ENCODE measurements at places on chromosomes 2 and 18. TPM values are rescaled to one million over a fixed set of nuclear protein-coding genes. Genes with fewer than 3 reads are reported as not detected.

Gene CIDEA
- 3.0 TPM for polyA plus RNA-seq

Gene WIPF1
- 0.16 TPM for polyA plus RNA-seq

Gene FAP
- polyA plus RNA-seq: 8.5 TPM

Gene MROH2A
- 0.17 TPM for polyA plus RNA-seq

Gene STAT4
- 1.6 TPM for polyA plus RNA-seq

Gene ABCG5
- polyA plus RNA-seq: not detected

Gene POLR1A
- polyA plus RNA-seq: 10.1 TPM

Gene TUBA3E
- not detected for polyA plus RNA-seq

Gene GAD1
- 4.5 TPM for polyA plus RNA-seq

GRCh38 chr2:65481961-65482360, 49.6 kb upstream of the SPRED2 start:
- DNase-seq: no peak
- H3K4me3 ChIP-seq: no peak overlapping the region
- no peaks in the 10 kb centered on the region for H3K4me1 ChIP-seq
- H3K36me3 ChIP-seq: no peaks in the 10 kb centered on the region
- no peaks in the 10 kb centered on the region for H3K27me3 ChIP-seq

DNA sequence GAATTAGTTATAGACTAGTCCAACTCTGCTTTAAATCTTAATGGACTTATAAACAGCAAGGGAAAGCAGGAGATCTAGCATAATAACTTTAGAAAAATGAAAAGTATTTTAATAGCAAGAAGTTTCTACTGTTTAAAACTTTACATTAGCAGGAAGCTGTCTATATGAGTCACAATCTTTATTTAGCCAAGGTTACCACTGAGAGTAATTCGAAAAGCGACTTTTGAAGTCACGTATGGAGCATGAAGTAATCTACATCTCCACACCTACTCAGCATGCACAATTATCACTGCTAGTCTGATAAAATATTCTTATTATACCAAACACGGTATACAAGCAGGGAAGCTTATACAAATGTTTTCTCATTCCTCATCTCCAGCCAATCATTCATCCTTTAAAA, 515.4 kb upstream of the SOX11 start:
- no peaks in the 10 kb centered on the region for H3K36me3 ChIP-seq
- no peak for DNase-seq
- no peaks in the 10 kb centered on the region for H3K27me3 ChIP-seq
- H3K4me1 ChIP-seq: no peaks in the 10 kb centered on the region
- no peak overlapping the region for H3K27ac ChIP-seq
- H3K4me3 ChIP-seq: no peak overlapping the region

GRCh38 chr2:151616760-151617339, 117.4 kb downstream of the NEB start:
- H3K4me3 ChIP-seq: no peak overlapping the region
- H3K27ac ChIP-seq: no peak overlapping the region

DNA sequence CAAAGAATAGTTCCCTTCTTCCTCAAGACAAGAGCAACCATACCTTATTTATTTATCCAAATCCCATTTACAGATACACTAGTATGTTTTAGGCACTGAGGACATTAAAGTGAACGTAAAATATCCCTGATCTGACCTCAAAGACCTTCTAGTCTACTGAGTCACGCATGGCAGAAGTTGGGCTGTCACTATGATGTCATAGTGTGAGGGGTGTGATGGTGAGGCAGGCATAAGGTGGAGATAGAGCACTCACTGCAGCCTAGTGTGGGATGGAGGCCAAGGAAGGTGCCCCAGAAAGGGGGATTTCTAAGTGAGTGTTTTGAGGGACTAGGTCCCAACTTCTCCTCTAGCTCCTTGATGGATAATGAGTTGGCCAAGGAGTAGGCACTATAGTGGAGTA, 249.5 kb upstream of the SKOR2 start:
- no peaks in the 10 kb centered on the region for H3K27me3 ChIP-seq
- H3K36me3 ChIP-seq: no peaks in the 10 kb centered on the region
- no peak overlapping the region for H3K4me3 ChIP-seq
- no peaks in the 10 kb centered on the region for H3K4me1 ChIP-seq
- no peak for DNase-seq

DNA sequence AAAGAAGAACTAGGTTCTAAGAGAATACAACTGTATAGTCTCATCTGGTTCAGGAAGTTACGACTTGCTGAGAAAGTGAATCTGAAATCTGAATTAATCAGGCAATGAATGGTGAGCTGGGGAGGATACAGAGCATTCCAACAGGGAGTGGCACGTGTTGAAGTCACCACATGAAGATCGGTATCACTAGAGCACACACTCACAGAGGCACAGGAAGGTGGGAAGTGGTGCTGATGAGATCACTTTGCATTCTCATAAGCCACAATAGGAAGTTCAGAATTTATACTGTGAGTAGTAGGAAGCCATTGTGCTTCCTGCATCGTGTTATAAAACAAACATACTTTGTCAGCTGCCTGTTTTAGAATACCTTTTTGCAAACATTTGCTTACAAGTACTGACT, 615.0 kb upstream of the DDX18 start:
- H3K4me3 ChIP-seq: no peak overlapping the region
- no peaks in the 10 kb centered on the region for H3K4me1 ChIP-seq
- no peaks in the 10 kb centered on the region for H3K36me3 ChIP-seq
- no peak overlapping the region for H3K27ac ChIP-seq
- no peaks in the 10 kb centered on the region for H3K27me3 ChIP-seq

GRCh38 chr2:204825681-204826080, 280.4 kb downstream of the PARD3B start:
- H3K27ac ChIP-seq: no peak overlapping the region
- no peaks in the 10 kb centered on the region for H3K36me3 ChIP-seq
- no peak for DNase-seq
- H3K4me3 ChIP-seq: no peak overlapping the region
- H3K27me3 ChIP-seq: no peaks in the 10 kb centered on the region
- H3K4me1 ChIP-seq: peaks cover 9% of the 10 kb centered on the region

DNA sequence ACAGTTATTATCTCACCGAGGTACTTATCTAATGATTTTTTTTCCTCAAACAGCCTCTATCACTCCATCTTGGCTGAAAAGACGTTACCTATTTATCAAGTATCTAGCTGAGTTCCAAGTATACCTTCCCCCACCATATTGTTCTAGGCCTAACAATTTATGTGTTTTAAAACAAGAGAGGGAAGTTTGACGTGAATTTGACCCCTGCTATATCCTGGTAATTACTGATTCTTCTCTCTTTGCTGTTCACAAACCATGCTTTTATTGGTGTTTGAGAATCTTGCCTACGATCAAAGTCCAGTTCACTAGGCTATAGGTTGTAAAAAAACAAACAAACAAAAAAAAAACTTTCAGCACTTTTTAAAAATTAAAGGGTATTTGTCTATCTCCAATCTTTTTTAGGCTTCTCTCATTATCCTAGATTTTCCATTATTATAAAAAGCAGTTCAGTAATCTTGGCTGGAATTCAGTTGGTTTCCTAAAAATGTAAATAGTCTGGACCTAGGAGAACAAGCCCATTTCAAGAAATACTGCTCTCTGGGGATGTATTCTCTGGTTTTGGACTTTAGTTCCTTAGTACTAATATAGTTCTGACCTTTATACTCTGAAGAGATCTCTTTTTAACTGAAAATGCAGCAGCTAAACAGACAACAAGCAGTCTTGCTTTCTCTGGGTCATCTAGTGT, 505.4 kb downstream of the CPS1 start:
- H3K27ac ChIP-seq: no peak overlapping the region
- no peak overlapping the region for H3K4me3 ChIP-seq
- no peaks in the 10 kb centered on the region for H3K4me1 ChIP-seq
- no peak for DNase-seq
- no peaks in the 10 kb centered on the region for H3K36me3 ChIP-seq

GRCh38 chr2:54558188-54559005, 102.3 kb downstream of the SPTBN1 start:
- H3K27ac ChIP-seq: peak overlapping the region; percentile 98
- H3K36me3 ChIP-seq: no peaks in the 10 kb centered on the region
- no peaks in the 10 kb centered on the region for H3K27me3 ChIP-seq
- H3K4me3 ChIP-seq: peak overlapping the region; percentile 87

DNA sequence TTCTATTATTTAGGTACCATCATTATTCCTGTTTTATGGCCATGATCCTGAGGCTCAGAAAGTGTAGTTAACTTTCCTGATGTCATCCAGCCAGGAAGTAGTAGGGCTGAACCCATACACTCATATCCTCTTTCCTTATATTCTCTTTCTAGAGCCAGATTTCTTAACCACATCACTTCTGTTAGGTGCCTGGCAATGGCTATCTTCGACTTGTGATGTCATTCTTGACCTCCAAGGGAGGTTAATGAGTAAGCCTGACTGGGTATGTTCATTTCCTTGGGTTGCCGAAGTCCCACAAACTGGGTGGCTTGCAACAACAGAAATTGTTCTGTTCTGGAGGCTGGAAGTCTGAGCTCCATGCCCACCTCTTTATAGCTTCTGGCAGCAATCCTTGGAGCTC, 43.4 kb downstream of the ITGB6 start:
- H3K27me3 ChIP-seq: no peaks in the 10 kb centered on the region
- peak overlapping the region; percentile 78 for H3K27ac ChIP-seq
- no peak for DNase-seq
- no peak overlapping the region for H3K4me3 ChIP-seq

DNA sequence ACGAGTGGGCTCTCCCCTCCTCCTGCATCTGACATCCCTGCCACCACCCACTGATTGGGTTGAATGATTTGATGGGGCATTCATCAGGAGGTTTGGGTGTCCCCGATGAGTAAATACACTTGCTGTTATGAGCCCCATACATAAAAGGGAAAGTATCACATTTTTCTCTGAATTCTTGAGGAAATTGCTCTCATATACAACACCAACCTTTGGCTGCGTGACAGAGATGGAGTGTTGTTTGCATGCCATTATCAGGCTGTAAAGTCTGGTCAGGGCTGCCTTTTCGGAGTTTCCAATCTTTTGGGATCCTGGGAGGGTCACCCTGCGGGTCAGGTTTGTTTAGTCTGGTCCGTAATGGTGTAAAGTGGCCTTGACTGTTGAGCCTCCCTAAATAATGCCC, 227.9 kb upstream of the SPRED2 start:
- H3K4me3 ChIP-seq: no peak overlapping the region
- peaks cover 3% of the 10 kb centered on the region for H3K27me3 ChIP-seq
- no peaks in the 10 kb centered on the region for H3K36me3 ChIP-seq
- H3K4me1 ChIP-seq: peaks cover 9% of the 10 kb centered on the region
- H3K27ac ChIP-seq: no peak overlapping the region

DNA sequence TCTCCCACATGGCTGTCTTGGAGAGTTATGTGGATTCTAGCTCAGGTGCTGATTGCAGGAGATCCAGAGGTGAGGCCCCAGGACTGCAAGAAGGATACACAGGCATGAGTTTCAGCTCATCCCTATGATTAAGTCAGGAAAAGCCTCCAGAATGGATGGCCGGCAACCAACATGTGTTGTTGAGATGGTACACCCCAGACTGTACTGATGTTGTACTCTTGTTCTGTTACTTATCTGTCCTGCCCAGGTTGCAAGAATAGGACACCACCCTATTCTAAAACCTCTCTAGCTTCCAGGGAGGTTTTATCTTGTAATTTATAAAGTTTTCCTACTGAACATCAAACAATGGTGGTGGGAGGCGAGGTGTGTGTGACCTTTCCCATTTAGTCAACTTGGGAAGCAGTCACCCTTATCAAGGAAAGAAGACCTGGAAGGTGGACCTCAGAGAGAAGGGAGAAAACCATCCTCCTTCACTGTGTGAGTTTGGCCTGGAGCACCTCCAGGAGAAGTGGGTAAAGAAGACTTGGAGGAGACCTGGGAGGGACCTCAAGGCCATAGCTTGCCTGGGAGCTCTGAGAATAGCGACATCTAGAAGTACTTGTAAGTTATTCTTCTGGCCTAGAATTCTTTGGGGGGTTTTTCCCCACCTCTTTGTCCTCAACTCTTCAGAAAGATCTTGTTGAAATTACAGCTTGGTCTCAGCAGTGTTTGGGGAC, 8.6 kb downstream of the FAM124B start:
- H3K4me1 ChIP-seq: no peaks in the 10 kb centered on the region
- DNase-seq: no peak
- H3K4me3 ChIP-seq: no peak overlapping the region
- H3K27ac ChIP-seq: no peak overlapping the region
- no peaks in the 10 kb centered on the region for H3K36me3 ChIP-seq
- no peaks in the 10 kb centered on the region for H3K27me3 ChIP-seq

- peaks cover 6% of the 10 kb centered on the region for H3K4me1 ChIP-seq
- H3K36me3 ChIP-seq: no peaks in the 10 kb centered on the region
- DNase-seq: no peak
These were observed 122.3 kb upstream of the FHL2 start for GRCh38 chr2:105521176-105521575.

DNA sequence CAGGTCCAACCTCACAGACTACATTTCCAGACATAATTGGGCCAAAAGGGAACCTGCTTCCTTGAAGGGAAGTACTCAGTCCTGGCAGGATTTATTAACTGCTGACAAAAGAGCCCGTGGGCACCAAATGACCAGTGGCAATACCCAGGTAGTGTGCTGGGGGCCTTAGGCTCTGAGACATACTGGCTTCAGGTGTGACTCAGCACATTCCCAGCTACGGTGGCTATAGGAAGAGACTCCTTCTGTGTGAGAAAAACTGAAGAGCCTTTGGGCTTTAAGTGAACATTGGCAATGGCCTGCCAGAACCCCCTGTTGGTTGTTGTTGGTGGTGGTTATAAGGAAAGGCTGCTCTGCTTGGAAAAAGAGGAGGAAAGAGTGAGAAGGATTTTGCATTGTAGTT, 401.8 kb downstream of the KCNJ3 start:
- DNase-seq: no peak
- no peaks in the 10 kb centered on the region for H3K36me3 ChIP-seq
- H3K4me3 ChIP-seq: no peak overlapping the region
- no peak overlapping the region for H3K27ac ChIP-seq
- H3K27me3 ChIP-seq: no peaks in the 10 kb centered on the region
- H3K4me1 ChIP-seq: no peaks in the 10 kb centered on the region

- H3K4me3 ChIP-seq: no peak overlapping the region
- no peaks in the 10 kb centered on the region for H3K36me3 ChIP-seq
- DNase-seq: no peak
- no peaks in the 10 kb centered on the region for H3K27me3 ChIP-seq
- no peak overlapping the region for H3K27ac ChIP-seq
- H3K4me1 ChIP-seq: no peaks in the 10 kb centered on the region
These were observed 95.4 kb downstream of the RTN4 start for GRCh38 chr2:54954705-54955357.

DNA sequence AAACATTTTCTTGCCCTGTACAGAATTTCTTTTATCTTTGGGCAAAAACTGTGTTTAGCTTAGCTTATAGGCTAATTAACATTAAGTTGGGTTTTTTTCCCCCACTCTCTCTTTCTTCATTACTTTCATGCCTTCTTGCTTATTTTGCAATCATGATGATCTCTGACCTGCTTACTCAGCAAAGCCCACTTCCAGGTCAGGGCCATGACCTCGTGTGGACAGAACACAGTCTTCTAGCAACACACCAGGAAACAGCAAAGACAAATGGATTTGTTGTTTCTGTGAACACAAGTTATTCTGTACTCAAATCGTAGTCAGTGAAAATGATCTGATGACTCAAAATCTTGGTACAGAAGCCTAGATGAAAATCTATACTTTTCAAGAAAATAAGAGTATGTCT, 60.7 kb downstream of the SPATS2L start:
- H3K27me3 ChIP-seq: no peaks in the 10 kb centered on the region
- no peak overlapping the region for H3K27ac ChIP-seq
- peaks cover 9% of the 10 kb centered on the region for H3K4me1 ChIP-seq
- H3K36me3 ChIP-seq: no peaks in the 10 kb centered on the region
- no peak overlapping the region for H3K4me3 ChIP-seq

- H3K4me1 ChIP-seq: no peaks in the 10 kb centered on the region
- H3K4me3 ChIP-seq: no peak overlapping the region
- no peaks in the 10 kb centered on the region for H3K27me3 ChIP-seq
- H3K27ac ChIP-seq: no peak overlapping the region
- no peak for DNase-seq
These were observed 76.4 kb upstream of the ITGA6 start for GRCh38 chr2:172350839-172351479.
